ENCODE measurements at places on chromosomes 7 and 10. TPM values are rescaled to one million over a fixed set of nuclear protein-coding genes. Genes with fewer than 3 reads are reported as not detected.

DNA sequence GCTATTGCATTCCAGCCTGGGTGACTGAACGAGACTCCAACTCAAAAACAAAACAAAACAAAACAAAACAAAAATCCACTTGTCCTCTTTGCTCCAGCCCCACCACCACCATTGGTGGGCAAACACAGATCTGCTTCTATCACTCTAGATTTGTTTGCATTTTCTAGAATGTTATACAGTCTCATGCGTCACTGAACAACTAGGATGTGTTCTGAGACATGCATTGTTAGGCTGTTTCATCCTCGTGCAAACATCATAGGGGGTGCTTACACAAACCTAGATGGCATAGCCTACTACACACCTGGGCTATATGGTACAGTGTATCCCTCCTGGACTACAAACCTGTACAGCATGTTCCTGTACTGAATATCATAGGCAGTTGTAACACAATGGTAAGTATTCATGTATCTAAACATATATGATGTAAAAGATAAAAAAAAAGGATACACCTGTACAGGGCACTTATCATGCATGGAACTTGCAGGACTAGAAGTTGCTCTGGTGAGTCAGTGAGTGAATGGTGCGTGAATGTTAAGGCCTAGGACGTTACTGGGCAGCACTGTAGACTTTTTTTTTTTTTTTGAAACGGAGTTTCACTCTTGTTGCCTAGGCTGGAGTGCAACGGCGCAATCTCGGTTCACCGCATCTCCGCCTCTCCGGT, 45.3 kb downstream of the BTBD16 start:
- DNase-seq: no peak

DNA sequence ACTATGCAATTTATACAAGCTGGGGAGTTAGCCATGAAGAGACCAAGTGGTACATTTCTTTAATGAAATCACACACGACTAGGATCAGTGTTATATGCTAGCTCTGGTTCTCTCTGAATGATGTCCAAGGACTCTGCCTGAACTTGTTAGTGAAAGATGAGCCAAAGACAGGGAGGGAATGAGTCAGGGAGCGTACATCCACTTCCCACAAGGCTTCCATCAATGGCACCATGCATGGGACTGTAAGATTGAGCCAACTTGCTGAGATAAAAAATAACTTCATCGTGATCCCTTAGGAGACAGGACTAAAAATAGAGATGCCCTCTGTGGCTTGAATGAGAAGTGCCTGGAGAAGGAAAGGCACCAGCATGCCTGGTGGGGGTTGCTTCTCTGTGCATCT, 629.7 kb downstream of the ACTR3B start:
- DNase-seq: no peak

GRCh38 chr10:29189256-29189655, 99.6 kb upstream of the LYZL1 start:
- no peak for DNase-seq

DNA sequence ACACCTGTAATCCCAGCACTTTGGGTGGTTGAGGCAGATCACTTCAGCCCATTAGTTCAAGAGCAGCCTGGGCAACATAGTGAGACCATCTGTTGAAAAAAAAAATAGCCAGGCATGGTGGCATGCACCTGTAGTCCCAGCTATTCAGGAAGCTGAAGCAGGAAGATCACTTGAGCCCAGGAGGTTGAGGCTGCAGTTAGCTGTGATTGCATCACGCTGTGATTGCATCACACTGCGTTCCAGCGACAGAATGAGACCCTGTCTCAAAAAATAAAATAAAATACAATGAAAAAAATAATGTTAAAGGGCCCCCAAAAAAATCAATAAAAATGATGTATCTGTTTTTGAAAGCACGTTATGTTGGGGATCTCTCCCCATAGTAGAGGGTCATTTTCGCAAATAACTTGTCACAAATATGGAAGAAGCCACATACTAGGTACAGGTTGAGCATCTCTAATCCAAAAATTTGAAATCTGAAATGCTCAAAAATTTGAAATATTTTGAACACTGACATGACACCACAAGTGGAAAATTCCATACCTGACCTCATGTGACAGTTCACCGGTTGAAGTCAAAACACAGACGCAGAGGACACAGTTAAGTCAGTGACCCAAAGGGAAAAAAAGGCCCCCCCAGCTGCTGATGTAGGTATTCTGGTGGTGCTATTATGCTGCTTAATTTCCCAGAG, 9.5 kb downstream of the CISD1 start:
- DNase-seq: no peak

DNA sequence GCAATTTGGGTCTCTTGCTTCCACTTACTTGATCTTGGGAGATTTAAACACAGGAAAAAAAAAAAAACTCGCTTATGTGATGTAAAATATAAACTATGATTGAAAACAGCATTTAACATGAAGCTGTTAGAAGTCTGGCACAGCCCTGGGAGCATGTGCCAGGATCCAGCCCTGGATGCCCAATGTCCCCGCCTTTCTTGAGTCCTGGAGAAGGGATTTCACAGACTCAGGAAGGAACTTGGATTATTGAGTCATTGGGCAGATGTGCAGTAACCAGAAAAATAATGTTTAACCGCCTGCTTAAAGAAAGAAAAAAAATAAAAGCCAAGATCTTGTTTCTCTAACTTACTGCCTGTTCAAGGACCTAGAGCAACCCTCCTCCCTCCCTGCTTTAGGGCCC, 3.7 kb upstream of the JCAD start:
- DNase-seq: no peak

DNA sequence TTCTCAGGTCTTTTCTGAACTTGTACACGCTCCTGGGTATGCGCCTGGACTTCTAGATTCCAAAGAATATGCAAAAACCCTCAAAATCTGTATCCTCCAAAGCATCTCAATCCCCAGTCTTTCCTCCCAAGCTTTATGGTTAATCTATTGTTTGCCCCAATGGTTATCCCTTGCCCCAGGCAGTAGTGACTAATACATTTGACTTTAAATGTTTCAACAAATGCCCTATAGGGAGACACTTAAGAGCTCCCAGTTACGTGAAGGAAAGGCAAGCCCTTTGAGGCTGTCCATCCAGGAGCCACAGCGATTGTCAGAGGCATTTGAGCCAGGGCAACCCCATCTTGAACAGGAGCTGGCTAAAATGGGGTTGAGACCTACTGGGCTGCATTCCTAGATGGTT, 12.7 kb upstream of the FOXL3 start:
- DNase-seq: no peak

DNA sequence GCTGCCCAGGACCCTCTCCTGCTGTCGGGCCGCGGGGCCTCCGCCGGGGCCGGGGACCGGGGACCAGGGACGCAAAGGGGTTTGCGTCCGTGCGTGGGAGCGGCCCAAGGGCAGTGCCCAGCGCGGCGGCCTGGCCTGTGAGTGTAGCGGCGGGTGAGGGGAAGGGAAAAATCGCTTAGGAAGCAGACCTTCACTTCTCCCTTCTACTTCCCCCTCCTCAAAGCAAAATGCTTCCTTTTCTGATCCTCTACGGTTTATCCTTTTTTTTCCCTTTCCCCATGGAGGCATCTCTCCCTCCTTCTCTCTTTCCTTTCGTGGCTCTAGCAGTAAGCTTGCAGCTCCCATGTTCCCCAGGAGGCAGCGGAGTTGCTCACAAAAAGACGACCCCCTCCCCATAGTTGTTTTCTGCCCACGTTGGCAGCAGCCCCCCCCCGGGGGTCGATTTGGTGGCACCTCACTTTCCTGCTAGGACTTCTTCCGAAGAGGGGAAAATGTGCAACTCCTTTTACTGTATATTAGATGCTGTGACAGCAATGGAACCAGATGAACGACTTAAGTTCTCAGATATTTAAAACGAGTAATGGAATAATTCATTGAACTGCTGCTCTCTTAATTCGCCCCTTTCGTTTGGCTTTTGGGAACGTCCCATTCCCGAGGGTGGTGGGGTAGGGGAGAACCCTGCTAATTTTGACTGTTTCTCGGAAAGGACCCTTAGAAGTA, 724 bp downstream of the CAPZA2 start:
- peak; percentile 31 for DNase-seq

- DNase-seq: no peak
These were observed at the start of gene GPR141 for GRCh38 chr7:37683246-37684120. Gene GPR141, plus strand, starts transcription at chr7:37683766. Its CDS starts 56,628 bp downstream, at chr7:37740394.

- no peak for DNase-seq
These were observed 47.5 kb downstream of the NDUFB2 start for GRCh38 chr7:140744005-140744404.

DNA sequence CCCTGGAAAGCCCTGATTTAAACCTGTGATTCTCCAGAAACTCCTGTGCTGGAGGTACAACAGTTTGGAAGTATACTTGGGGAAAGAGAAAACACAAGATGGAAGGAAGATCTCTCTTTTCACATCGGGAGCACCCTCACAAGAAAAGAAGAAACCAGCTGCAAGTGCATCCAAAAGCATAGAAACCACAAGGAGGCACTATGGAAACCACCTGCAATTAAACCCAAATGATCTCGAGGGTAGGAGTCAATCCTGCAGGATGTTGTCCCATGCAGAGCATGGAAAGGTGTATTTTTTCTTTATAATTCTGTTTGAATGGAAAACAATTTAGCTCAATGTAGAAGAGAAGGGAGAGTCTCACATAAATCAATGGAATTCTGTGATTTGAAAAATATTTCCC, 210.5 kb downstream of the TWIST1 start:
- no peak for DNase-seq

DNA sequence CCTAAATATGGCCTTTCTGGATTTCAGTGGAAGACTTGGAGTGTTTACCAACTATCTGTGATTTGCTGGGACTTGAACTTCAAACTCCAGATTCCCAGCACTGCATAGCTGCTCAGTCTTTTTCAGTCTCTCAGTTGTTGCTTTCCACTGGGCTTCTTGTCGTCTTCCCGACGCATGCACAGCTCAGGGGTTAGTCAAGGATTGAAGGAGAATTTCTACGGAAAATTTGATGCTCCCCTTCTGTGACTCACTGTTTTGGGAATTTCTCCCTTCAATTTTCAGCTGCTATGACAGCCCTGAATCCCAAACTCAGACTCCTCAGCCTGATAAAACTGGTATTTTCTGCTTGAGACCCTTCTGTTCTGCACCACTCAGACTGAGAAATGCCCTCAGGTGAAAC, 91.7 kb downstream of the CYP26A1 start:
- DNase-seq: no peak

GRCh38 chr10:58574058-58574457, 61.4 kb downstream of the BICC1 start:
- no peak for DNase-seq

- no peak for DNase-seq
These were observed 526 bp downstream of the CH25H start for GRCh38 chr10:89206402-89207180.

- no peak for DNase-seq
These were observed 55.4 kb upstream of the CDC14C start for GRCh38 chr7:48868916-48869315.

DNA sequence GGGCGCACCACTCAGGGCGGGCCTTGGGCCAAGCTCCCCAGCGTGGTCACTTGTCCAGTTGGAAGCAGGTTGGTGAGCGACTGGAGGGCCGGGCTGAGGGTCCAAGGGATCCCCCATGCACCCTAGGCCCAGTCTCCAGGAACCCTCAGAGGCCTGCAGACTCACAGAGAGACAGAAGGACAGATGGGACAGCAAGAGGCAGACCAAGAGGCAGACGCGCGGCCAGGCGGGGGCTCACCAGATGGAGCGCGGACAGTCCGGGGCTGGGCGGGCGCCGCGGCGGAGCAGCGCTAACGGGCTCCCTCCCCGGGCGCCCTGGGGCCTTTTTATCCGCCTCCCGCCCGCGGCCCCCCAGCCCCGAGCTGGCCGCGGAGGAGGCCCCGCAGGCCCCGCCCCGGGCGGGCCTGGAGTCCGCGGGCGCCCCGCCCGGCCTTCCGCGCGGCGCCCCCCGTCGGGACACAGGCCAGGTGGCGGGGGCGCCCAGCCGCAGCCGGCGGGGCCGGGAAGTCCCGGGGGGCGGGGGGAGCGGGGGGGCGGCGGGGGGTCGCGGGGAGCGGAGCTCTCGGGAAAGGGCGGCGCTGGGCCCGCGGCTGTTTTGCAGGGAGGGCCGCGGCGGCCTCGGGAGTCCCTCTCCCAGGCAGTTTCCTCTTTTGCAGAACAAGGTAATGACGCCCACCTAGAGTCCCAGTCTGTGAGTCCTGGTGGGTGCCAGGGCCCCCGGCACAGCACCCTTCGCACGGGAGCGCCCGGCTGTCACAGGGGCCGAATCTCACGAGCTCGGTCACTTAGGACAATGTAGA, at the start of gene LOXL4:
Gene LOXL4 (minus strand): TSS at position 301 of the 800 bp plus-strand sequence. CDS start 5,175 bp downstream, outside the sequence.
- DNase-seq: no peak

DNA sequence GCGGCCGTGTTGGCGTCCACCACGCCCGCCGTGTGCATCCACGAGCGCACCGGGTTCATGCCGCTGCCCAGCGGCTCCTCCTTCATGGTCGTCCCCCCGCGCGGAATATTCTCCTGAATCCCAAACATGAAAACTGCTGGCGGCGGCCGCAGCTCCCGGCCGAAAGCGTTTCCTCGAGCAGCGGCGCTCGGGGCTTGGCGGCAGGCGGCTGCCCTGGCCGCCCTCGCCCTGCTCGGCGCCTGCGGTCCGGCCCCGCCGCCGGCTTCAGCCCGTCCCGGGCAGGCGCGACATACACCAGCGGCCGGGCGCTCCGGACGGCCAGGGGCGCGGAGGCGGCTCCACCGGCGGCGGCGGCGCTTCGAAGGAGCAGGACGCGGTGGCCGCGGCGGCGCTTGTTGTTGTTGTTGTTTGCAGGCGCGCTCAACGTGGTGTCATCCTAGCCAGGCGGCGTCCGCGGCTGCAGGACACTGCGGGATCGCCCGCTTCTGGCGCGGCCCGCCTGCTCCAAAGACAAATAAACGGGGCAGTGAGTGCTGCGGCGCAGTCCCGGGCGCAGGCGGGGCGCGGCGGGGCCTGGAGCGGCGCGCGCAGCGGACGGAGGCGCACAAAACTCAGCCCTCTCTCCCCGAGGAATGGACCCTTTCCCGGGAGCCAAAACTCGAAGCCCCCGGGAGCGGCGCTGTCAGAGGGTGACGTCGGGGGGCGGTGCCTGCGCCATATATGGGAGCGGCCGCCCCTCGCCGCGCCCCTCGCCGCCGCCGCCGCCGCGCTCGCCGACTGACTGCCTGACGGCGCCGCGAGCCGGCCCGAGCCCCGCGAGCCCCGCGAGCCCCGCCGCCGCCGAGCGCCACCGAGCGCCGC, at the start of gene EBF3:
Gene EBF3 (minus strand): TSS at position 634 of the 861 bp plus-strand sequence. CDS start 506 bp downstream, at position 128.
- DNase-seq: peak; percentile 89

DNA sequence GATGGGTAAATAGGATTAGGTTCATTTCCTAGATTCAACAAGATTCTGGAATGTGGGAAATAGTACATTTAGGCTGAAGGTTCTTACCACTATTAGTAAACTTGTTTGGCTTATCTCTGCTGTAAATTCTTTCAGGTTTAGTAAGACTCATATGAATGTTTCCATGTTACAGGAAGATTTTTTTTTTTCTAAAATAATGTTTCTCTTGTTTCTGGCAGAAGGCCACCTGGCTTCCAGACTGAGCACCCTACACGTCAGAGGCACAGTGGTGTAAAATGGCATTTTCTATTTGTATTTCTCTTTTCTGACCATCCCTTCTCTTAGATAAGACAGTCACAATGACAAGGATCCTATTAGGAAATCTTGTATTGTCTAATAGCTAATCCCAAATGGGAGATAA, 22.7 kb upstream of the AASS start:
- DNase-seq: no peak

The FAM25A gene
- not detected for total RNA-seq

The PILRA gene
- 6.5 TPM for total RNA-seq

The RBM48 gene
- 9.4 TPM for total RNA-seq

The PDZD7 gene
- 0.50 TPM for total RNA-seq

The OR6B1 gene
- total RNA-seq: not detected

The TRPV5 gene
- not detected for total RNA-seq

The DNAJC9 gene
- total RNA-seq: 8.8 TPM

The IQCE gene
- 12.0 TPM for total RNA-seq

The OR2A7 gene
- 1.8 TPM for total RNA-seq

The ZC3HAV1L gene
- 4.8 TPM for total RNA-seq

The CALCR gene
- 0.09 TPM for total RNA-seq

The CLDN4 gene
- total RNA-seq: not detected

The GPNMB gene
- total RNA-seq: 134 TPM

The HOXA3 gene
- 0.74 TPM for total RNA-seq

The CALN1 gene
- total RNA-seq: not detected

The SMKR1 gene
- not detected for total RNA-seq
